ENCODE measurements at places on chromosomes 6 and 20.

GRCh38 chr20:22070610-22071058 lies 365.2 kb downstream of the PAX1 start:
- no peak for DNase-seq

DNA sequence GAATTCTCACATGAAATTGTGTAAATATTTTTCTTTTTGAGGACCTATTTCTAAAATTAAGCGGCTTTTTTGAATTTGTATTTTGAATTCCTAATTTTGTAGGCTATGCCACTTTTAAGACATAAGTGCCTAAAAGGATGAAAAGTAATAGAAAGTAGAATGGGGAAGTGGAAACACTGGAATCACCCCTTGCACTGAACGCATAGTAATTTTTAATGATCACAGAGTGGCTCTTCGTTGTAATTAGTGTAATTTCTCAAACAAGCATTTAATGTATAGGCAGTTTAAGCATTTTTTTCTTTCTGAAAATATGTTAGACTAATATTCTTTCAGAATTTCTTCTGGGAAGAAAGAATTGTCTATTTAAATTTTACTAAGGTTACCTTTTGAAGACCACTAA lies 73.2 kb downstream of the ARID1B start:
- no peak for DNase-seq

GRCh38 chr20:58141496-58141895 lies 87.0 kb downstream of the ANKRD60 start:
- no peak for DNase-seq

GRCh38 chr6:146847426-146847825 lies 248.7 kb downstream of the ADGB start:
- no peak for DNase-seq

- no peak for DNase-seq
Observed at GRCh38 chr20:32924781-32925180, 66.1 kb downstream of the EFCAB8 start.

DNA sequence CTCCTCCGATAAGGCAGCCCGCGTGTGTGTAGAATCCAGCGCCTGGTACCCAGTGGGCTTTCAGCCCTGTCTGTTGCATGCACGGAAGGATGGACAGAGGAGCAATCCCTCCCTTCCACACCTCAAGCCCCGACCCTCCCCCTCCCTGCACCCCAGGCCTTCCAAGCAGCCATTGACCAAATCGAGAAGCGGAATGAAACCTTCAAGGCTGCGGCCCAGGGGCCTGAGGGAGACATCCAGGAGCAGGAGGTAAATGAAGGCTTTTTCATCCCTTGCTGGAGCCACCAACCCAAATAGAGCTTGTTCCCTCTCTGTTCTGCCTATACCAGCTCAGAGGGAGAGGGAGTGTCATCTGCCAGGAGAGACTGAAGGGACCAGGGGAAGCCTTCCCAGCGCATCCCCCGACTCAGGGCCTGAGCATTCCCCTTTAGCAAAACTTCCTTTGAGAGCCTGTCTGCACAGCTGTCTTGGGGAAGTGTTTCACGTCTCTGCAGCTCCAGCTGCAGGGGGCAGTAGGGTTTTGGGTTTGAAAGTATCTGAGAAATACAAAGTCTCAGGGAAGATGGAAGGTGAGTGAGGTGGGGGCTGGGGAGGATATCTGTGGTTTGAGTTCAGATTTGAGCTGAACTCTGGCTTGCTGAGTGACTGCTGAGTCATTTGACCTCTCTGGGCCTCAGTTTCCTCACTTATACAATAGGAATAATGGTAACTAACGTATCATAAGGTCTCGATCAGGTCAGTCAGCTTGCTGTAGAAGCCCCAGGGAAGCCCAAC lies 16.1 kb downstream of the FGD2 start:
- DNase-seq = no peak

- no peak for DNase-seq
Observed at GRCh38 chr6:128394167-128394566, 126.2 kb downstream of the PTPRK start.

DNA sequence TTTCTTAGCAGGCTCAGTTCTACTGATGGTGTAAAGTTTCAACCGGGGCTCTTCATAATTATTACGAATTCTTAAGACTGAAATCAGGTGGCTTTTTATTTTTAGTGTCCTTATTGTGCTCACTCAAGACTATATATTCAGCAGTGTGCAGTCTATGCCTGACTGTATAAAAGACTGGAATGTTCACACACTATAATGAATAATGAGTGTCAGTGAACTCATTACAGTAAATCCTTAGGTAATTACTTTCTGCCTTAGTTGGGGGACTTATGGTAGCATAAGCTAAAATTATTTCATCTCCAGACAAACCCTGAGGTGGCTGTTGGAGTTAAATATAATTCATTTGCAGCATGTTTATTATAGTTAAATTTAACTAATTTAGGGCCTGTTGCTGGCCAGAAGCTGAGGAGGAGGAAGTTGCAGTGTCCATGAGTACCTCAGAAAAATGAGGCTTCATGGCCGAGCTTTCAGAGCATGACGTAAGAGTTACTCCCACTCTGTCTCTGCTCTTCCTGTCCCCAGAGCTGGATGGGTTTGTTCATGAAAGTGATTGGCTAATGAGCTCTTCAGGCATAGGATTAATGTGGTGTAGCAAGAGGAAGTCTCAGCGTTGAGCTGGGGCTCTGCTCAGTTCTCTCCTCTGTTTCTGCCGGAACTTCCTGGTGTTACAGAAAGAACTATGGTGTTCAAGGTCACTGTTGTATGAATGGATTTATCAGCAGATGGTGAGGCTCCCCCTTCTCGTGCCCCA lies 335.7 kb downstream of the NRN1 start:
- peak; percentile 23 for DNase-seq

- DNase-seq = no peak
Observed at GRCh38 chr6:134577998-134578397, 260.1 kb upstream of the SGK1 start.

GRCh38 chr6:169936355-169936975 lies 185.0 kb downstream of the ERMARD start:
- DNase-seq = no peak

GRCh38 chr20:31861135-31861384 lies 9.3 kb downstream of the DUSP15 start:
- DNase-seq = no peak

DNA sequence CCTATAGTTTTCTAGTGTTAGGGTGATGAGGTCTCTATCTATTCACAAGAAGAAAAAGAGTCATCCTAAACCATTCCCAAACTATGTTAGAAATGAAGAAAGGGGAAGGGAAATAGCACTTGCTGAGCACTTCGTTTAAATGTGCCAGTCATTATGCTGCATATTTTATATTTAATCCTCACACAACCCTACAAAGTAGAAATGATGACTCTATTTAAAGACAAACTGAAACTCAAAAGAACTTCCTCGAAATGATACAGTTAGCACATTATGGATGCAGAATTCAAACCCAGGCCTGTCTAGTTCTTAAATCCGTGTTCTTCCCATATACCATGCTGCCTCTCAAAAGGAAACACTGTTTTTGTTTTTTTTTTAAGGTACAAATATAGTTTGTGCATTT lies 174.6 kb downstream of the GMPR start:
- no peak for DNase-seq

DNA sequence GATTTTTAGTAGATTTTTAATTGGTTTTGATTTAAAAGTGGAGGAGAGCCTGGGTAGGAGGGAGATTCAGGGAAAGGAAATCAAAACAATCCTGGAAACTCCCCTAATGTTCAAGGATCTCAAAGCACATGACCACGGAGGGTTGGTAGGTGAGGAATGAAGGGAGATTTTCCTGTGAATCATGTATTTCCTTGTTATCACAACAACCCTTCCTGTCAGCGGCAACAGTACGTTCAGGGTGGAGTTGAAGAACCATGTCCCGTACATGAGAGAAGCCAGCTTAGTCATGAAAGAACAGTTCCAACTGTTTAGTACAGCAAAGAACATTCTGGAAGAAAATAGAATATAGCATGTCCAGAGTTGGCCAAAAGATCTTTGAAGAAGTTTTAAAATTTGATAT lies 79.4 kb upstream of the SCAF8 start:
- DNase-seq = no peak

DNA sequence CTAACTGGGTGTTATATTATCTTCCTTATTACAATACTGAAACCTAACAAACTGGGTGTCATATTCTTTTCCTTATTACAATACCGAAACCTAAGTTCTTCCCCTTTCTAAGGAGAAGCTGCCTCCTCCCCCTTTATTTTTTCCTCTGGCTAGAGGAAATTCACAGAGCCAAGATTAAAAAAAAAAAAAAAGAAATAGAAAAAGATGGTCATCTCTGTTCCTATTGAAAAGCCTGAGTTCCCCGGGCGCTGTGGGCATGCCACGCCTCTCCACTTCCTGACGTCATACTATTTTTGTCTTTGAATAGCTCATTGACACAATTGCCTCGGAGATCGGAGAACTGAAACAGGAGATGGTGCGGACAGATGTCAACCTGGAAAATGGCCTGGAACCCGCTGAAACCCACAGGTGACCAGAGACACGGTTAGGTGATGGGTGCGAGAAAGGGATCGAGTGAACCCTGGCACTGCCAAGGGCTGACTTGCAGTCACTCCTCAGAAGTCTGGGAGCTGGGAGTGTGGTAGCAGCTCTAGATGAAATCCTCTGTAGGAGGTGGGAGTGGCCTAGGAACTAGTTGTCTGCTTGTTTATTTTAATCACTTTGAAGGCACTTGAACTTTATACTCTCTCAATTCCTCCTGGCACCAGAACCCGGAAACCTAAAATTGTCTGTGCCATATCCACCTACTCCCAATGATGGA lies 82.2 kb upstream of the NAA20 start:
- peak; percentile 66 for DNase-seq

DNA sequence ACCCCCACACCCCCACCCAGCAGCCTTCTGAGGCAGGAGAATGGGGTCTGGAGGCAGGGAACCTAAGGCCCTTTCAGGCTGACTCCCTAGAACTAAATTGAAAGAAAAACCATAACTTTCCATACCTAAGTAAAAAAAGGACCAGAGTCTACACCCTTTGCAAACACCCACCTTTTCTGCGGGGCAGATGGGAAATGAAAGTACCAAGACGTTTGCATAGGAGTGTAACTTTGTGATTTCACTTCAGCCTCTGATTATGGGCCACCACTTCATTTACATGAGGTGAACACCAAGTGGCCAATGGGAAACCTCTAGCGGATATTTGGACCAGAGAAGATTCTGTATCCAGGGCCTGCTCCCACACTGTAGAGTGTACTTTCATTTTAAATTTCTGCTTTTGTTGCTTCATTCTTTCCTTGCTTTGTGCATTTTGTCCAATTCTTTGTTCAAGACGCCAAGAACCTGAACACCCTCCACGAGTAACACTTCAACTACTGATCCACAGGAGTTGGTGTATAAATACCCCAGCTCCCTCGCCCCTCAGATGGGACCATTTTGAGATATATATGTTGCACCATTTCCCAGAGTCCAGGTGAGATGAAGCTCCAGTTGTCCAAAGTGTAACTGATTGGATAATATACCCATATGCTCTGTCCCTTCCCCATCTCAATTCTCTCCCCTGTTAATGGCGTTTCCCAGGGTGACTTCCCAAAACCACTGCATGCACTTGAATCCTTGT lies 18.9 kb upstream of the SRSF6 start:
- peak; percentile 18 for DNase-seq

DNA sequence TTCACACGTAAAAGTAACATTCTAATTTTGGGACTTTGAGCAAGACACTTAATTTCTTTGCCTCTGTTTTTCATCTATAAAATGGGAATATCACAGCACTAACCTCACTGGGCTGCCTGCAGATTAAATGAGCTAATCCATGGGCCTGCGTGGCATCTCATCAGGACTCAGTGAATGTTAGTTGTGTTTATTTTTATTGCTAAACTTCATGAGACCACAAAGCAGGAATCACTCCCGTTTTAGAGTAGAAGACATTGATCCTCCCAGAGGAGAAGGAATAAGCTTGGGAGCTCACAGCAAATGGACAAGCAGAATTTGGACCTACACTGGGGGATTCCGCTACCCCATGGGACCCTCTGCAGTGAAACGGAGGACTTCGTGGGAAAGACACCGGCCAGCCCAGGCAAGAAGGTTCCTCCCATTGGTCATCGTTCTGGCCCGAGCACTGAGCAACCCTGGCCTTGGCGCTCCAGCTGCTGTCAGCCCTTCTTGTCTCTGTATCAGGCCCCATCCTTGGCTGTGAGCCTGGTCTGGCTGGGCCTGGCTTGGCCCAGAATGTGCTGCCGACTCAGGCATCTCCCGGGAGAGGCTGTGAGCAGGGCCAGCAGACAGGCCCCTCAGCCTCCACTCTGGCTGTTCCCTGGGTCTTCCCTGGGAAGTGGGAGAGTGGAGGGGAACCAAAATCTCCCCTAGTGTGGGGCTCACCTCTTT lies 79.8 kb downstream of the NFATC2 start:
- no peak for DNase-seq

GRCh38 chr6:166520905-166521834 lies 65.3 kb downstream of the RAMACL start:
- DNase-seq = no peak

DNA sequence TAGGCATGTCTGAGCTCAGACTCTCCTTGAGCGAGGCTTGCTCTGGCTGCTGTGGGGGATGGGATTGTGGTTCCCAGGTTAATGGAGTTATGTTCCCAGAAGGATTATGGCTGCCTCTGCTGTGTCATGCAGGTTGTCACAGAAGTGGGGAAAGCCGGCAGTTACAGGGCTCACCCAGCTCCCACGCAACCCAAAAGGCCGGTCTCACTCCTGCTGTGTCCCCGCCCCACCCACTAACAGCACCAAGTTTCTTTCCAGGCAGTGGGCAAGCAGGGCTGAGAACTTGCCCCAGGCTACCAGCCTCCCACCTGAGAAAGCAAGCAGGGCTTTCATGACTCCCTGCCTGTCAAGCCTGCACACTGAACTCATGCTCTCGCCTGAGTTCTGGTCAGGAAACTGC lies 750.5 kb downstream of the FRK start:
- no peak for DNase-seq

GRCh38 chr6:159116343-159116742 lies 52.9 kb upstream of the FNDC1 start:
- peak; percentile 82 for DNase-seq

DNA sequence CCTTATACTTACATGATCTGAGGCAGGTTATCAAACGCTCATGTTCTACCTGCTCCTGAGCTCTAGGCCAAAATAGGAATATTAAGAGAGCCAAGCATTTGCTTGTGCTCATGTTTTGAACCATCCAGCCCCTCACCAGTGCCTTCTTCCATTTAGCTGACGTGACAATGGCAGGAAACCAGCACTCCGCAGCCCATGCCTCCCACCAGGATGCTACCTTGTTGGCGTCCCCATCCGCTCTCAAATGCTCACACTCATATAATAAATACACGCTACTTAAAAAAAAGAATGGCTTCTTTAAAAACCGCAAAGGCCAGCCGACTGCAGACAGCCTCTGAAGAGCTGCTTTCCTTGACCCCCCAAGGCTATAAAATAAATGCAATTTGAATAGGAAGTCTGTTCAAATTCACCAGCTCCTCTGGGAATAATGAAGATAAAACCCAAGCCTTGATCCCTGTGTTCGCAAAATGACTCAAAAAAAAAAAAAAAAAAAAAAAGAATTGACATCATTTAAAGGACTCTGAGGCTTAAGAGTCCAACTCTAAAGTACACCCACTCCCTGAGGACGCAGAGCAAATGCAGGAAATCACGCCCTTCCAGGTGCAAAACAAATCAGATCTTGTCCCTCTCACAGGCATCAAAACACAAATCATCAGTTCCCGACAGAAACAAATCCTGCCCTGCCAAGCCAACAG lies 29.0 kb downstream of the RNASET2 start:
- DNase-seq = no peak

- DNase-seq = no peak
Observed at GRCh38 chr6:44456070-44456965, 68.8 kb downstream of the CDC5L start.
